ENCODE measurements at places on chromosomes 4 and X. TPM values are rescaled to one million over a fixed set of nuclear protein-coding genes. Genes with fewer than 3 reads are reported as not detected.

Gene HMX1
- total RNA-seq = not detected

DNA sequence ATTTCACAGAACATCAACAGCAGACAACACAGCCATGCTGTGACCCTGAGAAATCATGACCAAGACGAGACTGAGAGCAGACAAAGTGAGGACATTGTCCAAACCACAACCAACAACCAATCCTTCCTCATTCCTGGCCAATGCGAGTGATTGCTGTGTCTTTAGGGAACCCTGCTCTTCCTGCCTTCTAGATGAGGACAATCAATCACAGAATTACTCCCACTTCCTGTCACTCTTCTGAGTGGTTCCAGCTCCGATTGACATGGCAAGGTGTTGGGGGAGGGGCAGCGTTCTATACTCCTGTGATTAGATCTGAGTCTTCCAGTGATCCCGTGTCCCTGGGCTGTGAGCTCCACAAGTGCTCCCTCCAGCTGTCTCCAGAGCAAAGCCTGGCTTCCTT lies 227.8 kb downstream of the STIM2 start:
- no peak for DNase-seq

Gene CDS1
- 1.3 TPM for total RNA-seq

DNA sequence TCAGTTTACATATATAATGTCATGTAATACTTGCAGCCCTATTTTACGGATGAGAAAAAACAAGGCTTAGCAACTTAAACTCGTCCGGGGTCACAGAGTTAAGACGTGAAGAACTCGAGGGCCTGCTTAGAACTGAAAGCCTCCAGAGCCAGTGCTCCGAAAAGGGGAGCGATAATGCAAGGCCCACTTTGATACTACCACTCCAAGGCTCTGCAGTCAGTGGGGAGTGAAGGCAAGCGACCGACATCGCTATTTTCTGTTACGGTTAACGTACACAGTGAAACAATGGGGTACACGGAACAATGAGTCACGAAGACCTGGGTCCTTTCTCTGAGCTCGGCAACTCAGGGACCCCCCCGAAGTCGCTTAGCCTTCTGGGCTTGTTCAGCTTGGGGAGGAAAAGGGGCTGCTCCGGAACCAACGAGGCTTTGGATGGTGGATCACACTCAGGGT lies 965 bp downstream of the PPA2 start:
- no peak for DNase-seq

- DNase-seq = no peak
Measured at GRCh38 chrX:130770615-130771014, 132.4 kb downstream of the ENOX2 start.

Gene CT45A1
- total RNA-seq = not detected

DNA sequence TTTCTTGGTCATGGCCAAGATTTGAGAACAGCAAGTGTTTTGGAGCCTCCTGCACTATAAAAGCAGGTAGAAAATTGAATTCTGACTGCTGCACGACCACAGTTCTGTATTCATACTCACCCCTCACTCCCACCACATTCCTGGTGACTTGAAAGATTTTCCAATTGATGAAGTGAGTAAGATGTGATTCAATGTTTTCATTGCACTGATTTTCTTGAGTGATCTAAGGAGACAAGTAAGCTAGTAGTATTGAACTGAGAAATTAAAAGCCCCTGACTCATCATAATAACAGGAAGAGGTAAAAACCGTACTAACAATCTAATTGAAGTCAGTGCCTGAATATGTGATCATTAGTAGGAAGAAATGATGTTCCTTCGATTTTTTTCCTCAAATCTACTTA lies 6.1 kb upstream of the SEC24D start:
- DNase-seq = no peak

Measured in CD4-positive, alpha-beta T cell (primary cell).